ENCODE measurements at places on chromosomes 3 and 15. TPM values are rescaled to one million over a fixed set of nuclear protein-coding genes. Genes with fewer than 3 reads are reported as not detected.

SEMA6D gene
- 2.1 TPM for total RNA-seq

GMNC gene
- total RNA-seq, result not detected

MESP2 gene
- total RNA-seq, result not detected

TNFAIP8L3 gene
- 15.4 TPM for total RNA-seq

PLCL2 gene
- total RNA-seq, result 4.1 TPM

GRCh38 chr15:96586901-96587300 lies 256.4 kb downstream of the NR2F2 start:
- no peaks in the 10 kb centered on the region for H3K27me3 ChIP-seq
- no peak for DNase-seq
- H3K4me1 ChIP-seq, result no peaks in the 10 kb centered on the region
- no peaks in the 10 kb centered on the region for H3K36me3 ChIP-seq
- no peak overlapping the region for H3K27ac ChIP-seq

- no peak for DNase-seq
- H3K4me3 ChIP-seq, result no peak overlapping the region
- no peaks in the 10 kb centered on the region for H3K4me1 ChIP-seq
- H3K36me3 ChIP-seq, result no peaks in the 10 kb centered on the region
Measured at GRCh38 chr3:127888564-127889107, 26.4 kb upstream of the KBTBD12 start.

DNA sequence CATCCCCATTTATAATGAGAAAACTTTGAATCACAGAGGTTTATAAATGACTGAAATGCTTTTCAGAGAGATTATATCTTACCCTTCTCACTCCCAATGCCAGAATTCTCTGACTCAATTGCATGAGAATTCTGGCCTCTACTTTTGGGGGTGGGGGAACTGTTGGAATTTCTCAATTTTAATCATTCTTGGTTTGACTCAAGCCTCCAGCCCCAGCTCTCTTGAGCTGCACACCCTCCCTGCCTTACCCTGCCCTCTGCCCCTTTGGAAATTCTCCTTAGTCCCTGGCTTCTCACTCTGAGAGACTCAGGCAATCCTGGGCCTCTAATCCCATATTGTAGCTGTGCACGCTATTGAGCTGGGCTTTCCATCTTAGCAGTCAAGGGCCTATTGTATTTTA lies 44.2 kb downstream of the ZNF589 start:
- no peak for DNase-seq
- H3K27me3 ChIP-seq, result no peaks in the 10 kb centered on the region
- H3K4me1 ChIP-seq, result no peaks in the 10 kb centered on the region
- H3K36me3 ChIP-seq, result no peaks in the 10 kb centered on the region
- H3K4me3 ChIP-seq, result no peak overlapping the region
- no peak overlapping the region for H3K27ac ChIP-seq

GRCh38 chr15:78898540-78898939 lies 25.9 kb downstream of the MORF4L1 start:
- H3K27ac ChIP-seq, result no peak overlapping the region
- no peaks in the 10 kb centered on the region for H3K27me3 ChIP-seq
- H3K4me1 ChIP-seq, result peaks cover 11% of the 10 kb centered on the region
- H3K36me3 ChIP-seq, result peaks cover 76% of the 10 kb centered on the region

- no peak overlapping the region for H3K27ac ChIP-seq
- peaks cover 49% of the 10 kb centered on the region for H3K4me1 ChIP-seq
- H3K4me3 ChIP-seq, result no peak overlapping the region
- no peaks in the 10 kb centered on the region for H3K27me3 ChIP-seq
Measured at GRCh38 chr15:40456299-40456712, 14.5 kb upstream of the CHST14 start.

- H3K27me3 ChIP-seq, result no peaks in the 10 kb centered on the region
- H3K4me3 ChIP-seq, result no peak overlapping the region
- peak; percentile 42 for DNase-seq
- H3K36me3 ChIP-seq, result no peaks in the 10 kb centered on the region
Measured at GRCh38 chr3:54714035-54714434, 213.8 kb downstream of the LRTM1 start.

GRCh38 chr3:46238386-46238785 lies 3.9 kb upstream of the CCR3 start:
- H3K27ac ChIP-seq, result no peak overlapping the region
- no peaks in the 10 kb centered on the region for H3K36me3 ChIP-seq
- no peak for DNase-seq
- H3K4me3 ChIP-seq, result no peak overlapping the region
- no peaks in the 10 kb centered on the region for H3K4me1 ChIP-seq

DNA sequence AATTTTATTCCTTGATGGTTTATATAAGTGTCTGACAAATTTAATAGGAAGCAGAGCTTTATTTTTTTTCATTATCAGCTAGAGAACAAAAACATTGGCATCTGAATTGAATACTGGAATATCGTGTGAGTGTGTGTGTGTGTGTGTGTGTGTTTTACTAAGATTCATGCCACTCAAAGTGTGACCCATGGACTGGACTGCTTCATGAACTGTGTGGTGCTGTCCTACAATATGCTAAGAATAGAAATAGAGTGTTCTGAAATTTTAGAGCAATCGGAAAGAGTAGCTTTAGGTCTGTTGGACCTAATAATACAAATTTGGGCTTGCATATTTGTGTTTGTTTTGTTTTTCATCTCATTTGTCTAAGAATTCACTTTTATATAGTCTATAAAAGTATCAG lies 89.6 kb downstream of the MITF start:
- H3K4me1 ChIP-seq, result peaks cover 25% of the 10 kb centered on the region
- DNase-seq, result no peak
- no peak overlapping the region for H3K27ac ChIP-seq

- H3K27me3 ChIP-seq, result no peaks in the 10 kb centered on the region
- no peak overlapping the region for H3K27ac ChIP-seq
- DNase-seq, result no peak
- H3K4me3 ChIP-seq, result no peak overlapping the region
Measured at GRCh38 chr3:98972720-98973119, 71.2 kb upstream of the DCBLD2 start.

- H3K4me1 ChIP-seq, result peaks cover 22% of the 10 kb centered on the region
- H3K4me3 ChIP-seq, result peak overlapping the region; percentile 84
- no peak for DNase-seq
- no peaks in the 10 kb centered on the region for H3K36me3 ChIP-seq
Measured at GRCh38 chr3:183427876-183428446, 458 bp downstream of the MCF2L2 start.

Measured in esophagus muscularis mucosa (tissue), 4 donors.